ENCODE measurements at places on chromosomes 12 and 14. TPM values are rescaled to one million over a fixed set of nuclear protein-coding genes. Genes with fewer than 3 reads are reported as not detected.
A peak's percentile ranks its signal among the peaks of the same experiment; 100 is the strongest.

DNA sequence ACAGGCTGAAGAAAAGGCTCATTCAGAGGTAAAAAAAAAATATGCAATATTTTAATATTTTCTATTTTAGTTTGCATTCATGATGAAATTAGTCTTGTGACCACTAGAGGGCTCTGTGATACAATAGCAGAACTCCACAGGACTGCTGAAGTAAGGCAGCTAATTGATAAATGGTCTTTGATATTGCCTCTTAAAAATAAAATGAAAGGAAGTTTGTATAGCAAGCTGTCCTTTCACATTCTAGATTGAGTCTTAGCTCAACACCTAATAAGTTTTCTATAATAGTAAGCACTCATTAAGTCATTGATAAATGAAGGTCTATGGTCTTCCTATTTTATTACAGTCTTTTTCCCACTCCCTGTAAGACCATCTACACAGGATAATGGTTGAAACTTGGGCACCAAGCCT lies 315.7 kb downstream of the NAV3 start:
- DNase-seq = peak; percentile 27

GRCh38 chr14:101772770-101773169 lies 11.3 kb downstream of the PPP2R5C start:
- no peak for DNase-seq

DNA sequence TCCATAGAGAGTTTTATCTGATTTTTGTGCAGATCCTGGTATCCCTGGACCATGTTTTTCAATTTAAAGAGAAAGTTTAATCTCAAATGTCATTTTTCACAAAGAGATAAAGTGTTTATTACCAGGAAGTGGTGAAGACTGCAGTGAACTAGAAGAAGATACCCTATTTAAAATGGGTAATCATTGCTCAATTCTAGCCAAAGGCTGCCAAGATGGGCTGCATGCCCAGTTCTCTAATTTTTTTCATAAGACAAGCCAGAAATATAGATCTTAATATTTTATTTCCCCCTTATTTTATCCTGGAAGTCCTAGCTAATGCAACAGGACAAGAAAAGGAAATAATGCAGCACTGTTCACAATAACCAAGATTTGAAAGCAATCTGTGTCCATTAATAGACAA lies 343.5 kb downstream of the PCNX1 start:
- no peak for DNase-seq

GRCh38 chr14:58752771-58753201 lies 115.0 kb downstream of the DACT1 start:
- DNase-seq = no peak

- DNase-seq = no peak
These were observed 357.0 kb downstream of the BCAT1 start for GRCh38 chr12:24591715-24592440.

GRCh38 chr14:49294621-49295148 lies 291.5 kb downstream of the RPS29 start:
- no peak for DNase-seq

- DNase-seq = no peak
These were observed 156.5 kb downstream of the PAWR start for GRCh38 chr12:79534029-79534867.

The BDKRB2 gene
- 0.49 TPM for total RNA-seq

The PTPN6 gene
- 47.7 TPM for total RNA-seq

The STYK1 gene
- total RNA-seq = 4.4 TPM
